NCI-H2029 treated with DMSO at 0.1 percent for 48 hours (cell line): ENCODE measurements at places on chromosomes 1 and 21.

DNA sequence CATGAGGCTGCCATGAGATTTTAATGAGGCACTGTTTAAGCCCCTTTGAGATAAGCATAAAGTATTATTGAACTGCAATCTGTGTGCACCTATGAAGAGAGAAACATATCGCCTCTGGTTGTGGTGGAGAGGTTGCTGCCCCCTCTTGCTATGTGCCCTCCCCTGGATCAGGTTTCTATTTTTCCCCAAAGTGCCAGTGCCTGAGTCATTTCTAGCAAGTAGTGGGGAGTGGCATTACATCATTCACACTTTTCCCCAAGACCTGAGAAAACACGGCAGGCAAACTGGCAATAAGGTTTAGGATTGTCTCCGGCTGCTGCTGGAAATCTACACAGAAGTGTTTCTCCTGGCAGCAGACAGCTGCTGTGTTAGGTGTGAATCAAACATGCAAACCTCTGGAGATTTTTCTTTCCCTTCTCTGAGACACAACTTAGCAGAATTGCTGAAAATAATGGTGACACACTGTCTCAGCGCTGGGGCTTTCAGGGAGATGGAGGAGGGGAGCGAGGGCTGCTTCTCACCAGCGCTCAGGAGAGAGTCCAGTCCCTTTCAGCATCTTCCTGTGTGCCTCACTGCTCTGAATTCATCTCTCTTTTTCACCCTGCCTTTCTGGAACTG lies 13.7 kb upstream of the RGS16 start:
- no peak for DNase-seq

- DNase-seq = no peak
Observed at GRCh38 chr21:44950351-44950750, 10.5 kb downstream of the SLX9 start.

DNA sequence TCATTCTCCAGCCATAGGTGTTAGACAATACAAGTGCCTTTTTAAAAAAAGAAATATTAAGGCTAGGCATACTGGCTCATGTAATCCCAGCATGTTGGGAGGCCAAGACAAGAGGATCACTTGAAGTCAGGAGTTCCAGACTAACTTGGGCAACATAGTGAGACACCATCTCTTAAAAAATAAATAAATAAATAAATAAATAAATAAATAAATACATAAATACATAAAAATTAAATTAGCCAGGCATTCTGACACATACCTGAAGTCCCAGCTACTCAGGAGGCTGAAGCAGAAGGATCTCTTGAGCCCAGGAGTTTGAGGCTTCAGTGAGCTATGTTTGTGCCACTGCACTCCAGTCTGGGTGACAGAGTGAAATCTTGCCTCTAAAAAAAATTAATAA lies 85.8 kb upstream of the ATP1B1 start:
- no peak for DNase-seq

DNA sequence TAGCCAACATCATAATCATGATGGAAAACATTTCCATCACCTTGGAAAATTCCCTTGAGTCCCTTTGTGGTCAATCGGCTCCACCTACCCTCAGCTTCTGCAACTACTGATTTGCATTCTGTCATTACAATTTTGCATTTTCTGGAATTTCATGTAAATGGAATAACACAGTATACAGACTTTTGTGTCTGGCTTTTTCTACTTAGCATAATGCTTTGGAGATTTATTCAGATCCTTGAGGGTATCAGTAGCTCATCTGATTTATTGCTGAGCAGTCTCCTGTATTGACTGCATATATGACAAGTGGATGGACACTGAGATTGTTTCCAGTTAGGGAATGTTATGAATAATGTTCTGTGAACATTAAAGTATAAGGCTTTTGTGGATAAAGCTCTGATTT lies 358.3 kb downstream of the USP25 start:
- DNase-seq = no peak

GRCh38 chr1:100736746-100737145 lies 17.2 kb downstream of the VCAM1 start:
- no peak for DNase-seq

DNA sequence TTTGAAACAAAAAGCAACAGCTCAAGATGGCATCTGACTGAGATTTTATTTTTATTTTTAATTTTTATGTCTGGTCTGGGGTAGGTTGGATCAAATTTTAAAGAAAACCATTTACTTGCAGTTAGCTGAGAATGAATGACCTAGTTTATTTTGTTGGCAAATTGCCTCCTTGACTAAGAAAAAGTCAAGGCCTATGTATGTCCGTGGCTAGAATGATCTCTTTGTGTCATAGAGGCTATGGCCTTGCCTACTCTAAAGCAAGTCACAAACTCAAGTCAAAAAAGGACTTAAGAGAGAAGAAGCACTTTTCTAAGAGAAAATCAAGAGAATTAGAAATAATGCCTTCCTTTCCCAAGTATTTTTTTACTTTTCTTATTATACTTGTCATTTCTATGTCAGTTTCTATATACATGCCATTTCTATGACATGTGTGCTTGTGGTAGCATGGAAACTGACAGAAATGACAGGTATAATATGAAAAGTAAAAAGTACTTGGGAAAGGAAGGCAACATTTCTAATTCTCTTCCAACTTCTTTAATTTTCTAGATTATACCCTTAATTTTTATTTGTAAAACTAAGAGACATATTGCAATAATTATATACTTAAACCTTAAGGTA lies 136.7 kb downstream of the CENPF start:
- no peak for DNase-seq

GRCh38 chr1:205020466-205020865 lies 22.5 kb upstream of the CNTN2 start:
- DNase-seq = no peak

DNA sequence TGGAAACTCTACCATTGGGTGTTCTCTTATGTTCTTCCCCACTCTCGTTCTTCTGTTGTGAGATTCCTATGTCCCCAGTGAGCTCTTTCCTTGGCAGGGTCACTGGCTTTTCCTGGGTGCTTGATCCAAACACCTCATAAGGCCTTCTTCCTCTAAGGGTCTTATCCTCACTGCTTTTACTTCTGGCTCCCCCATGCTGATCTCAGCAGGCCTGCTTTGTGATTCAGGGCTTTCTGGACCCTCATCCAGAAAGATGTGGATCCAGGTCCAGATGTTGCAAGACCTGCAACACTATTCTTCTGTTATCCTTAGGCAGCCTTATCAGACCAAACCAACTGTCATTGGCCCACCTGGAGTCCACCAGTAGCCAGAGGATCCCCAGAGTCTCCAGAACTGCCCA lies 11.2 kb upstream of the MYOG start:
- DNase-seq = no peak

DNA sequence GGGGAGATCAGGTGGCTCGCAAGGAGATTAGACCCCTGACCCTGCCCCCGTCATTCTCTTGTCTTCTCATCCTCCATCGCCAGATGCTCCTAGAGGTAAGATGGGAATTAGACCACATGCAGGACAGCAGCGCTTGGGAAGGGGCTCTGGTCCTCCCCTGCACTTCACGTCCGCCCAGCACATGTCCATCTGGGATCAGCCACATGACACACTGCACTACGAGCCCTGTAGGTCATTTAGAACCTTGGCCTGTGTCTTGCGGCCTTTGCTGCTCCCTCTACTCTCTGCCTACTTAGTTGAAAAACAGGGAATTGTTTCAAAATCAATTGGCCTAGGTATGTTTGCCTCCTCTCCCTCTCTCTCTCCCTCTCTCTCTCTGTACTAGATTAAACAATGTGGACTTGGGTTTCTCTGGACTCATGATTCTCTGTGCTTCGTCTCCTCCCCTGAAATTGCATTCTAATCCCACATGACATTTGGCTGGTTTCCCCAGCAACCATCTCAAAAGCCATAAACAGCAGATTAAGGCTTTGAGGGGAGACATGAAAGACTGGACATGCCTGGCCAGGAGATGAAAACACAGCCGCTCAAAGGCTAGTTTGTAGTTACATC lies 3.8 kb upstream of the NCMAP start:
- DNase-seq = no peak

GRCh38 chr1:82139751-82140468 lies 339.2 kb downstream of the ADGRL2 start:
- DNase-seq = no peak

DNA sequence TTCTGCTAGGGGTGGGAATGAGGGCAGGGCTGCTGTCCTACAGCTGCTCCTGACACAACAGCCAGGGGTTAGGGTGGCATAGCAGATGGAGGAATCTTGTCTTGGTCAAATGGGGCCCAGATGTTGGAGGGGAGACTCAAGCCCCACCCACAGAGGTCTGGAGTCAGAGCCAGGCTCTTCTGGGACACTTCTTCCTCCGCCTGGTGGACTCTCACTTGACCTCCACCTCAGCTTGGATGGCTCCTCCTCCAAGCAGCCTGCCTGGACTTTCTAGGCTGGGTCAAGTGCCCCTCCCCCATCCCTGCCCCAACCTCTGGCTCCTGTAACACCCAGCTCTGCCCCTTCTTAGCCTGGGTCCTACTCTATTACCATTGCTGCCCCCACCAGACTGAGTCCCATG lies 35.5 kb downstream of the EPHA2 start:
- DNase-seq = no peak
